ENCODE measurements at places on chromosomes 2 and 18.

GRCh38 chr18:12606592-12607315 lies 51.2 kb downstream of the SPIRE1 start:
- DNase-seq = no peak

GRCh38 chr18:5166606-5167280 lies 30.3 kb downstream of the AKAIN1 start:
- DNase-seq = no peak

GRCh38 chr2:133200684-133201421 lies 367.4 kb downstream of the NCKAP5 start:
- DNase-seq = no peak

DNA sequence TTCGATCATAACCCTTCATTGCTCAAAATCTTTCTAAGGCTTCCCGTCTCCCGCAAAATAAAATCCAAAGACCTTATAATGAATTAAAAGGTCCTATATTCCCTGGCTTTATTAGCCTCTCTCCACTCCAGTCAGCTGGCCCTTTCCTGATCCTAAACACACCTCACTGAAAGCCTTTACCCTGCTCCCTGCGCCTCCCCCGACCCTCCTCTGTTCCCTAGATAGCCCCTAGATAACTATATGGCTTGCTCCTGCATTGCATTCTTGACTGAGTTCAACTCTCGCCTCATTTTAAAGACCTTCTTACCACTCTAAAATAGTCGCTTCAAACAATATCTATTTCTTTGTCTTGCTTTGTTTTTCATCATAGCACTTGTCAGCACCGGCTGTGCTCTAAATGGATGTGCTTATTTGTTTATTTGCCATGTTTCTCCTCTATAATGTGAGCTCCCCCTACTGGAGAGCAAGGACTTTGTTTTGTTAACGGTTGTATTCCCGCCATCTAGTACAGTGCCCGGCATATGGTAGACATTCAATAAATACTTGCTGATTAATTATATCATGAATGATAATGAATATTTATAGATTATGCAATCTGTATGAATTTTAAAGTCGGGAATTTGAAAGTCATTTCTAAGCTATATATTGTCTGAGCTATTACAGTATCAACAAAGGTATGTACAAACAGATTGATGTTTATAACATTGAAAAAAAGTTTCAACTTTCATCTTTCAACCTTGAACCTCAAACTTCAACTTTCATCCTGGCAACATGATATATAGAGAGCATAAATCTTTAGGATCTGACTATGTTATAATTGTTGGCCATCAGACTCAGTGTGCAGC lies 32.4 kb upstream of the VIT start:
- DNase-seq = no peak

- no peak for DNase-seq
These were observed 66.3 kb downstream of the NBAS start for GRCh38 chr2:15494877-15495276.

GRCh38 chr2:144181001-144181400 lies 338.9 kb downstream of the ZEB2 start:
- DNase-seq = no peak

DNA sequence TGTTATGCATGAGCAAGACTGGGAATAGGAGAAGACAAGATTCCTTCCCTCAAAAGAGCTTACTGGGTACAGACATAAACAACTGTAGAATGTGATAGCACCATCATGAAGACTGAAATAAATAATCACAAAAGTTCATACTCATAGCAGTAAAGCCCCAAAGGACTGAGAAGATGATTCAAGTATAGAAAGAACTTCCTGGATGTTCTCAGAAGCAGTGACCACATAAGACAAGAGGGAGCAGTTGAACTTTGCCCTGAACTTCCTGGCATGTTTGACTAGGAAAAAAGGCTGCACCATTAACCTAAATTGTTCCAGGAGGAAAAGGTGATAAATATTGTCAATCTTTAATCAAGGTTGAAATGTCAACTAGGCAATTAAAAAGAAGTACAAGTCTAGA lies 57.8 kb upstream of the CCDC141 start:
- no peak for DNase-seq

DNA sequence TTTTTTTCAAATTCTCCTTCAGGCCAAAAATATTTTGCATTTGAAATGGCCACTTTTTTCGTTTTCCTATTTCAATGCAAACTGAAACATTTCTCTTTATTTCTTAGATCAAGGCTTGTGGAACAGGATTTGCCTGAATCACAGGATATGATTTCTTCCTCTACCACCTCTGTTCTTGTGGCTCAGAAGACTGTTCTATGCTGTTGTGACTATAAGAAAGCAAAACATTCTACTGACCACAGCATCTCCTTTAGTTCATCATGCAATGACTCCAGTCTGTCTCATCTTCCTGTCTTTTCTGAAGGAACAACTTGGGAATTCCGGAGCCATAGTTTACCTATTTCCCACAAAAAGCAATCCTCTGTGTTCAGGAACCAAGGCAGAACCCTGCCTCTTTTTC lies 16.2 kb upstream of the ZNF512 start:
- no peak for DNase-seq

DNA sequence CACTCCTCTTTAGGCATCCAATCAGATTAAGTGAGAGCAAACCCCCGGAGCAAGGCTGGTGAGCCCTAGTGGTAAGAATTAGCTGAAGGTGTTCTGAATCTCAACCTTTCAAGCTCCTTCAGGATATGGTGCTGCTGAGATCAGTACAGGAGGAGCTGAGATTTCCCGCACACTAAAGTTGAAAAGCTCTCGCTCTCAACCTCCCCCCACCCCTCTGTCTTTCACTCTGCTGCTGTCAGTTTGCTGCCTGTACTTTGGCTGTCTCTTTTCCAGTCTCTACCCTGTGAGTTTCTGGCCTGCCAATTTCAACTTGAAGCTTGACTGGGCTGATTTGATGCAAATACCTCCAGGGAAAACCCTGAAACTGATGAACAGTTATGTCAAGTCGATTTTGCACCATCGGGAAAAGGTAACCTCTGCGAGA lies 15.7 kb downstream of the ZEB2 start:
- DNase-seq = no peak

GRCh38 chr18:46070815-46071652 lies 1.0 kb downstream of the PSTPIP2 start:
- no peak for DNase-seq

DNA sequence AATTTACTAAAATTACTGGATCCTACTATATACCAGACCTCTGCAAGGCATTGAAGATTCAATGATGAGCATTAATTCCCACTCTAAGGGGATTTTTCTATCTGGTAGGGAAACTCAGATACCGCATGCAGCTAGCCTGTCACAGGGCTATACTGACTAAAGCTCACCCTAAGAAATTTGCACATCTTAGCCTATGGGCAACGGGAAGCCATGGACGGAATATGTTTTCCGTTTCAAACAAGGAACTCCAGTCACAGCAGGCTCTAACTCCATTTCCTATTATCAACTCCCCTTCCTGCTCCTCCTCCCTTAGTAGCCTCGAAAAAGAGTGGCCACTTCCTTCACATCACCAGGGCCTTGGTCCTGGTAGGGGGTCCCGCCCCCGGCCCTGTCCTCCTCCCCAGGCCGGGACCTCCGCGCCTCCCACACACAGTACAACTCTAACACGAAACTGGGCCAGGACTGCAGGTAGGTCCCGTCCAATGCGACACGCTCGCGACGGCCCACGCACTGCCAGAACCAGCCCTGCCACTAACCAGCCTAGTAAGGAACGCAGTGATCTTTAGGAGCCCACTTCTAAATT lies 659 bp upstream of the COX5B start:
- DNase-seq = peak; percentile 54

DNA sequence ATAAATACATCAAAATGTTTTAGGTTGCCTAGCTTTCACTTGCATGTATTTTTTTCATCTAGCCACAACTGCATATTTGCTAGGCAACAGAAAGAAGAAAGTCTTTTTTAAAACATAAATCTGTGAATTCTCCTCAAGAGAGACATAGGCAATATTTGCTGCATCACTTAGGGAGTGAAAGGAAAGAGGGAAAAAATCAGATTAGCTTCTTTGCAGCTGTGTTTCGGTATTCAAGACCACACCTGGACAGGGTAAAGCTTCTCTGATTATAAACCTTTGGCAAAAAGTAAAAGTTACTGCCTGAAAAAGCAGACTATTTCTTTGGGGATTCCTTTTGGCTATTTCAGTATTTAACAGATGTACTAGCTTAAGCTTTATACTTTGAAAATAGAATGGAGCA lies 280.9 kb upstream of the ZSWIM2 start:
- no peak for DNase-seq

- no peak for DNase-seq
These were observed 322.2 kb downstream of the ZNF804A start for GRCh38 chr2:184920451-184920965.

DNA sequence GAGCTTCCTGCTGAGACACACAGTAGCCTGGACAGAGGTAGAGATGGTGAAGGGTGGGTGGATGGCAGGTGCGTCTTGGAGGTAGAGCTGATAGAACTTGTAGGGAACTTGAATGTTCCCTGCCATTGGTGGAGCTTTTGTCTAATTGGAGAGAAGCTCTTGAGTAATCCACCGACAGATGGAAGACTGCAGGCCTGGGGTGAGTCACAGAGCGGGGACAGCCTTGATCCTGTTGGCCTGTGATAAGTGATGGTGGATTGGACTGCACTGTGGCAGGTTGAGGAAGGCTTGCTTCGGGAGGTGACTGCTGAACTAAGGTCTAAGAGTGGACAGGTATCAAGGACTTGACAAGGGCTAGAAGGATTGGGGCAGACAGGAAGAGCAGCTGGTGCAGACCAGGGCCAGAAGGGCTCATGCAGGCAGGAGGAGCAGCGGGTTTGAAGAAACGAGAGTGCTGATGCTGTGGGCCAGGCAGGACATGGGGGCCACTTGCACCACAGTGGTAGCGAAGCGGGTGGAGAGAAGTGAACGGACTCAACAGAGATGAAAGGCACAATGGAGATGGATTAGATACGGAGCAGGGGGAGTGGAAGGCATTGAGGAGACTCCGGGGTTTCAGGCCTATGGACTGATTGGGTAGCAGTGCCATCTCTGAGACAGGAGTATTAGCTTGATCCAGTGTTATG lies 16.3 kb downstream of the CABLES1 start:
- no peak for DNase-seq

DNA sequence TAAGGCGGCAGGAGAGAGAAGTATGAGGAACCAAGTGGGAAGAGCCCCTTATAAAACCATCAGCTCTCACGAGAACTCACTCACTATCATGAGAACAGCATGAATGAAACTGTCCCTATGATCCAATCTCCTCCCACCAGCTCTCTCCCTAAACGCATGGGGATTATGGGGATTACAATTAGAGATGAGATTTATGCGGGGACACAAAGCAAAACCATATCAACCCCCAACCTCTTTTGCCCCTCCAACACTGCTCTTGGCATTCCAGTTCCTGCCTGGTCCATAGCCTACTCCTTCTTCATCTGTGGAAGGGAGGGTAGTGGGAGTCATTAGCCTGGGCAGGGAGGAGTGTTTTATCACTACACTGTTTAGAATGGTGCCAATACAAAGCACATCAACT lies 1.4 kb upstream of the EHD3 start:
- DNase-seq = no peak

Data from left cardiac atrium (tissue), 4 donors.